ENCODE measurements at places on chromosomes 4 and X. TPM values are rescaled to one million over a fixed set of nuclear protein-coding genes. Genes with fewer than 3 reads are reported as not detected.

PRAF2 gene
- total RNA-seq = 40.8 TPM

FAM9B gene
- total RNA-seq = not detected

LUZP4 gene
- not detected for total RNA-seq

DNA sequence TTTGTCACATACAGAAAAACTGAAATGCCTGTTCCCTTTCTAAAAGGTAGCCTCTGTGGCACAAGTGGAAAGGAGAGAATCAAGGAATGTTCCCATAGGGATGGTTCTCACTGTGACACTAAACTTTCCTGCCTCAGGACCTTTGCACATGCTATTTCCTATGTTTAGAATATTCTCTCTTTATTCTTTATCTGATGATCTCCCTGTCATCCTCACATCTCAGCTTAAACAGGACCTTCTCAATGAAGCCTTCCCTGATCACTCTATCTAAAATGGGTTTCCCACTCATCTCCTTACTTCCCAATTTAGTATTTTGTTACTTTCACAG is 32.3 kb downstream of the HOPX start:
- no peak overlapping the region for H3K27ac ChIP-seq
- H3K4me1 ChIP-seq = no peaks in the 10 kb centered on the region
- H3K27me3 ChIP-seq = no peaks in the 10 kb centered on the region
- H3K36me3 ChIP-seq = peaks cover 2% of the 10 kb centered on the region

GRCh38 chr4:20337261-20337664 is 85.6 kb downstream of the SLIT2 start:
- peaks cover 1% of the 10 kb centered on the region for H3K4me1 ChIP-seq
- peaks cover 2% of the 10 kb centered on the region for H3K36me3 ChIP-seq
- no peaks in the 10 kb centered on the region for H3K27me3 ChIP-seq
- no peak overlapping the region for H3K27ac ChIP-seq

DNA sequence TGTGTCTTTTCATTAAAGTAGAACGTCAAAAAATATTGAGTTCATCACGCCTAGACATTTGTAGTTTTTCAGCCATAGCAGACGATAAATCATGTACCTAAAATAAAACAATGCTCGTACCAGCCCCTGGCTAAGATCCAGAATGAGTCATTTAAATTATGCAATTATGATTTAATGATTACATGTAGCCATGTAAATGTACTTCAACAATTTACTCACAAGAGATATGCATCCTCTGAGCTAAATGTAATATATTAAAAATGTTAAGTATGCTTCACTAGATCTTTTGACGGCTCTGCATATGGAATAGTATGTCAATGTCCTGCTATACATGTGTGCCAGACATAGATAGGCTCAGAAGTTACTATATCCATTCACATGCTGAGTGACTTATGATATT is 1077.8 kb downstream of the ARAP2 start:
- no peaks in the 10 kb centered on the region for H3K27me3 ChIP-seq
- no peaks in the 10 kb centered on the region for H3K36me3 ChIP-seq
- H3K4me1 ChIP-seq = no peaks in the 10 kb centered on the region
- no peak overlapping the region for H3K4me3 ChIP-seq
- no peak overlapping the region for H3K27ac ChIP-seq

DNA sequence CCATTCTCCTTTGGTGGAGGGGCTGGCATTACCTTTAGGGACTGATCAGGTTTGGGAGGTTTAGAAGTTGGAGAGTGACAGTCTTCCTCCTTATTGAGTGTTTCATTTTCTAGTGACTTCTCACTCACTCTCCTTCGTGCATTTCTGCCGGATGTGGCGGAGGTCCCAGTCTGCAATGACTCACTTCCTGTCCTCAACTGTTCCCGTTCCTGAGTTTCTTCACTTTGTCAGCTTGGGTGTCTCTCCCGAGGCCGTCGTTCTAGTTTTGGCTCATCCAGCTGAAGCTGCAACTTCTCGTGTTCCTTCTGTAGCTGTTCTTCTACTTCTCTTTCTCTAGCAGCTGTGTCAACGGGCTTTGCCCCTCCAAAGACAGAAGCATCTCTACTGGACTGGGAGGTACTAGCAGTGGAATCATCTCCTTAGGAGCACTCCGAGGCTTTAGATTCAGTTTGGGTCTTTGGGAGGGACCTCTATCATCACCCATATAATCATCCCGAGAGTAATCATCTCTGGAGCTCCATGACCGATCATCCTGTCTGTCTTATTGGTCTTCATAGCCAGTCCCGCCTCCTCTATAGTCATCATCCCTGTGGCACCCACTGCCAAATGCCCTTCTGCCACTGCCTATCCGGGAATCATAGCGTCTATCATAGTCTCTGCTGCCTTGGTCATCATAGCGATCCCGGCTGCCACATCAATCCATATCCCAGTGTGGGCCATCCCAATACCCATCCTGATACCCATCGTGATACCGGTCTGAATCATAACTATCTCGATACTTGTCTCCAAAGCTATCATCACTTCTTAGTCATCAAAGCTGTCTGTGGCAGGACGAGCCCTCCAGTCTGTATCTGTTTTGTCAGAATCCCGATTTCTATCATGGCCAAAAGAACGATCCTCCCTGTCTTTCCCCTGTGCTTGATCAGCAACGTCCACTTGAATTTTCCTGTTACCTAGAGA is 35.3 kb upstream of the VSIG4 start:
- H3K27me3 ChIP-seq = no peaks in the 10 kb centered on the region
- peak overlapping the region; percentile 35 for H3K27ac ChIP-seq
- no peaks in the 10 kb centered on the region for H3K4me1 ChIP-seq
- peak; percentile 1 for DNase-seq

DNA sequence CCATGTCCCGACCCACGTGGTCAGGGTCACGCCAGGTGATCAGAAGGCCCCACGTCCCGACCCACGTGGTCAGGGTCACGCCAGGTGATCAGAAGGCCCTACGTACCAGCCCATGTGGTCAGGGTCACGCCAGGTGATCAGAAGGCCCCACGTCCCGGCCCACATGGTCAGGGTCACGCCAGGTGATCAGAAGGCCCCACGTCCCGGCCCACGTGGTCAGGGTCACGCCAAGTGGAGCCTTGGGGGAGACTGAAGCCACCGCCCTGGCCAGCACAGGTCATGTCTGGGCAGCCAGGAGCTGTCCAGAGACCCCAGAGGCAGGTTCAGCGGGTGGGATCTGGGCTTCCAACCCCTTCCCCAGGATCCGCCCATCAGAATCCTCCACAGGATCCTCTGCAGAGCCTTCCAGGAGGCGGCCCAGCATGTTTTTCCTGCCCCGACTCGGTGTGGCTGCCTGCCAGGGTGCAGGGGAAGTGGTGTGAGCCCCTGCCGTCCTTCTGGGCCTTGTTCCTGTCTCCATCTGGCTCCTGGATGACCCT is 58.4 kb downstream of the FAM53A start:
- no peaks in the 10 kb centered on the region for H3K4me1 ChIP-seq
- no peak for DNase-seq
- H3K4me3 ChIP-seq = no peak overlapping the region
- H3K36me3 ChIP-seq = no peaks in the 10 kb centered on the region

DNA sequence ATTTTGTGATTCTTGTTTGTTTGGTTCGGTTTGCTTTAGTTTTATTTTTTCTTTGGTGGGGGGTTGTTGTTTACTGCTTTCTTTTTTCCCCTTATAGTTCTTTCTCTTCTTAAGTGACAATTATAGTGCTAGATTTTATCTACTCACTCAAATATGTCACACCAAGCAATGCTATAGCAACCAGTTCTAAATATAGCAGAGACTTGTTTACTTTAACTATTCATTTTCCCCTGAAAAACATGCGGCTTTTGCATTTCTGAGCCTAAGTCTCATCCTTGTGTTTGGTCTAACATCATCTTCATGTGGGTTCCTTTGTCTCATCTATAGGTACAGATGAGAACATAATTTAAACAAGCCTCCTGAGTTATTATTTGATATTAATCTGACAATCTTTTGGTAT is 676.6 kb downstream of the FAT4 start:
- DNase-seq = peak; percentile 59
- H3K27me3 ChIP-seq = no peaks in the 10 kb centered on the region
- no peak overlapping the region for H3K4me3 ChIP-seq
- no peaks in the 10 kb centered on the region for H3K36me3 ChIP-seq
- peaks cover 11% of the 10 kb centered on the region for H3K4me1 ChIP-seq
- no peak overlapping the region for H3K27ac ChIP-seq

DNA sequence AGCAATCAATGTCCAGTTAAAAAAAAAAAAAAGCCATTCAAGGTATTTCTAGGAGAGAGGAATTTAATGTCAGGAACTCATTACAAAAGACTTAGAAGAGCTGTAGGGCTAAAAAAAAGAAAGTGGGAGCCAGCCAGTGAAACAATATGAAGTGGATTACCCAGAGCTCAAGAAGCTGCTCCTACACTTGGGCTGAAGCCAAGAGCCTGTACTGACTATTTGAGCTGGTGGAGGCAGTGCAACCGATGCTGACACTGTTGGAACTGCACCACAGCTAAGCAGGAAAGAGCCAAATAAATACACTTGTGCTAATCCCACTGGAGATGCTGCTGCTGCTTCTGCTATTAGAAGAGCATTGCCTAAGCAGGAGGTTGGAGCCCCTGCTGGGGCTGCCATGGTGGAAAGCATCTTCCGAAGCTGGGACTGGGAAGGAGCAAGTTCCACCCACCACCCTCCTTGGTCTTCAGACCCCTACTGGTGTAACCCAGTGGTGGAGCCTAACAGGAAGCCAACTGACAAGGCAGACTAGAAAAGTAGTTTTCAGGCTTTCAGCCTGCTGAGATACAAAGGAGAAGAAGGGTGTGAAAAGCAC is 65.4 kb downstream of the CXXC4 start:
- no peaks in the 10 kb centered on the region for H3K27me3 ChIP-seq
- H3K36me3 ChIP-seq = no peaks in the 10 kb centered on the region
- peak; percentile 11 for DNase-seq
- no peaks in the 10 kb centered on the region for H3K4me1 ChIP-seq
- H3K4me3 ChIP-seq = no peak overlapping the region

DNA sequence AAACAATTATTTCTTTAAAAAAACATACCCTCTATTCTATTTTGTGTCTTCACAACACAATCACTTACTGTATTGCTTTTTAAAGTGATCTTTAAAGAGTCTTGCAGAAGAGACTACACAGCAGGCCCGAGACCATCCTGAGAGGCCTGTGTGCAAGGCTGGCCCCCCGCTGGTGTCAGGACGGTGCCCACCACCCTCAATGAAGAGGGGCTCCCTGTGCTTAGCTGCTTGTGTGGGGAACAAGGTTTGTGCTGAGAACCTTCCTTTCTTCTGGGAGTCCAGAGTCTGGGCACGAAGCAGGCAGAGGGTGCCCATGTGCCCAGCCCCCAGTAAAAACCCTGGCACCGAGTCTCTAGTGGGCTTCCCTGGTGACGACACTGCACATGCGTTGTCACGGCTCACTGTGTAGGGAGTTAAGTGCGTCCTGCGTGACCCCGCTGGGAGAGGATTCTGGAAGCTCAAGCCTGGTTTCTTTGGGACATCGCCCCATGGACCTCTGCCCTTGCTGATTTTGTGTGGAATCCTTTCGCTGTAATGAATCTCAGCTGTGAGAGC is 22.0 kb downstream of the RGS12 start:
- no peaks in the 10 kb centered on the region for H3K4me1 ChIP-seq
- H3K4me3 ChIP-seq = no peak overlapping the region
- H3K27ac ChIP-seq = no peak overlapping the region
- no peaks in the 10 kb centered on the region for H3K27me3 ChIP-seq

DNA sequence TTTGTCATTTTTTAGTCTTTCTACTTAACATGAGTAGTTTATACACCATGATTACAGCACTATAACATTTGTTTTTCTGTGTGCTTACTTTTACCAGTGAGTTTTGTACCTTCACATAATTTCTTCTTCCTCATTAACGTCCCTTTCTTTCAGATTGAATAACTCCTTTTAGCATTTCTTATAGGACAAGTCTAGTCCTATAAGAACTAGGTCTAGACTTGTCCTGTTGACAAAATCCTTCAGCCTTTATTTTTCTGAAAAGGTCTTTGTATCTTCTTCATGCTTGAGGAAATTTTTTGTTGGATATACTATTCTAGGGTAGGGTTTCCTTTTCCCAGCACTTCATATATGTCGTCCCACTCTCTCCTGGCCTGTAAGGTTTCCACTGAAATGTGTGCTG is 253.3 kb upstream of the ARHGAP24 start:
- no peaks in the 10 kb centered on the region for H3K27me3 ChIP-seq
- DNase-seq = no peak
- H3K27ac ChIP-seq = no peak overlapping the region
- no peak overlapping the region for H3K4me3 ChIP-seq
- H3K4me1 ChIP-seq = no peaks in the 10 kb centered on the region
- H3K36me3 ChIP-seq = no peaks in the 10 kb centered on the region
